GM13977 (cell line): ENCODE measurements at places on chromosomes 5 and 9.

- no peak for DNase-seq
Observed at GRCh38 chr9:77640741-77641580, 7.2 kb downstream of the GNA14 start.

- no peak for DNase-seq
Observed at GRCh38 chr9:113364951-113365350, 11.8 kb downstream of the HDHD3 start.

DNA sequence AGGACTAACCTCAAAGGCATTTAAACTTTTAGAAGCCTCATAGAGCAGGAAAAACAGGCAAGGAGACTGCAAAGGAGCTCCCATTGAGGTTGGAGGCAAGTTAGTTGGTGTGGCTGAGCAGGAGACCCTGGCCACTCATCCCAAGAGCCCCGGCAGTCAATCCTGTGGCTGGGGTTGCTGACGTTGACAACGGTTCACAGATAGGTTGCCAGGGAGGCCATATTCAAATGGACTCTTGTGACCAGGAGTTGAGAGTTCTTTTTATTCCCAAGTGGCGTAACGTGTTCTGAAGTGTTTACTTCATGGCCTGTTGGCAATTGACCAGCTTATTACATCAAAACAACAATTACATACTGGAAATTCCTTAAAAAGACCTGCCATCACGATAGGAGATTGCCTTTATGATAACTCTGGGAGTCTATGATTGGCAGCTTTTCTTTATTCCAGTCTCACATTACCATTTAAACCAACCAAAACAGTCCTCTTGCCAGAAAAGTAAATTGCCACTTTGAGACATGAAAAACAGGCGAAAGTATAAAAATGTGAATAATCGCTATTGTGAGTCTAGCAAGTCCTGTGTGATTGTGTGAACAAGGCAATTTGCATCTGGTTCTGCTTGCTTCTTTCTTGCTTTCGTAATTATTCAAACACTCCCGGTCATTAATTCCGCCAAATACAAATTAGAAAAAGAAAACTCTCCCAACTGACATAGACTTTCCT, 394.9 kb downstream of the MED10 start:
- DNase-seq: no peak

GRCh38 chr9:11758016-11758415, 935.2 kb upstream of the TYRP1 start:
- DNase-seq: no peak

GRCh38 chr5:133460172-133460758, 152.1 kb downstream of the FSTL4 start:
- peak; percentile 60 for DNase-seq

DNA sequence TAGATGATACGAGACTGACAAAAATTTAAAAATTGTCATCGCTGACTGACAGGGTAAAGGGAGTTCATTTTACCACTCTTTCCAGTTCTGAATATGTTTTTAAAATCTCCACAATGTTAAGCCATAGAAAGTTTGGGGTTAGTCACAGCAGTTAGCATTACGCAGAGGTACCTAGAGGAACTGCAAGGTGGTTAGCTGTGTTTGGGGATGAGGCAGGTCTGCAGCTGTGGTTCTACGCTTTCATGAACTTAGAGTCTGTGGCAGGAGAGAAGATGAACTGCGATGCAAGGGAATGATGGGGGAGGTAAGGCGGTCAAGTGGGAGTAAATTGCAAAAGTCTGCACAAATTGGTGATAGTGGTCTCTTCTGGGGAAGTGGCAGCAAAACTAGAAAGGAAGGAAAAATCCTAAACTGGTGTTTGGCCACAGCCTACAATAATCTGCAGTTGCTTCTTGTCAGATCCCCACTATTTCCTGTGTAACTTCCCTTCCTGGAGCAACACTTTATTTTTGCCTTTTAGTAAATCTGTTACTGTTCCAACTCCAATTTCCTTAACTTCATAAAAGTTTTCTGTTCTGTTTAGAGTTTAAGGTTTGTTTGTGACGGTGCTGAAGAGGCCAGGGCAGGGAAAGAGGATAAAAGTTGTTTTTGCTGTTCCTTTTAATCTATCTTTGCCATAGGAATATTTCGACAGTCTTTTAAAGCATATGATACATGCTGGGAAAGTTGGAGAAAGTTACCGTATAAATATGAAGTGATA, 38.6 kb upstream of the SNX2 start:
- peak; percentile 28 for DNase-seq

GRCh38 chr9:110186254-110186653, 21.7 kb downstream of the C9orf152 start:
- no peak for DNase-seq

- DNase-seq: no peak
Observed at GRCh38 chr9:85630676-85631075, 111.1 kb downstream of the AGTPBP1 start.

DNA sequence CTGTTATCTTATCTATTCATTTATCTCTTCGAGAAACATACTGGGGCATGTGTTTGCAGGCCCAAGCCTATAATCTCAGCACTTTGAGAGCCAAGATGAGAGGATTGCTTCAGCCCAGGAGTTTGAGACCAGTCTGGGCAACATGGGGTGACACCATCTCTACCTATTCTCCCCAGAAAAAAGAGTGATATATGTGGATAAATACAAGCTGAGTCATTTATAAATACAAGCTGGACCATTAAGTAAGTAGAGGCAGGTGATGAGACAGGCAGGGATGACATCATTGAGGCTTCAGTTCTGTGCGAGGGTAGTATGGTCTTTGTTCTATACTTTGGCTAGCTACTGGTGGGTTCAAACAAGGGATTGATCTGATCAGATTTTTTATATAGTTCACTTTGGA, 25.6 kb downstream of the PBX3 start:
- no peak for DNase-seq

DNA sequence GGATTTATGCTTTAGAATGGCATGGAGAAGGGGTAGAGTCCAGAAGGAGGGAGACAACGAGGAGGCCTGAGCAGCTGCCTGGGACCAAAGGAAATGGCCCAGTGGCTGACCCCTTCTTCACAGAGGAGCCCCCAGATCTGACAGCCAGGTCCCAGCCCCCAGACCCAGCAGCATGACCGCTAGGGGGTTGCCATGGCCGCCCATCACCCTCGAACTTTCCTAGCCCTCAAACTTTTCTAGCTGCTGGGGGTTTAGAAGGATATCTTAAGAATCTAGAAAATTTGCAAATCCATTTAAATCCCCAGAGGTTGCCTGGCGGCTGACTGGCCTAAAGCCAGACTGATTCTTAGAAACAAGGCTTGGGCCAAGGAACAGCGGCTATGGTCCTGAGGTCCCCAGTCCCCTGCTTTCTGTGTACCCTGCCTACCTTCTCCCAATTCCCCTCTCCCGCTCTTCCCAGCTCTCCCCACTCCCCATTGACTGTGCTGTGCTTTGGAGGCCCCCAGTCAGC, 972 bp downstream of the PDGFRB start:
- no peak for DNase-seq

DNA sequence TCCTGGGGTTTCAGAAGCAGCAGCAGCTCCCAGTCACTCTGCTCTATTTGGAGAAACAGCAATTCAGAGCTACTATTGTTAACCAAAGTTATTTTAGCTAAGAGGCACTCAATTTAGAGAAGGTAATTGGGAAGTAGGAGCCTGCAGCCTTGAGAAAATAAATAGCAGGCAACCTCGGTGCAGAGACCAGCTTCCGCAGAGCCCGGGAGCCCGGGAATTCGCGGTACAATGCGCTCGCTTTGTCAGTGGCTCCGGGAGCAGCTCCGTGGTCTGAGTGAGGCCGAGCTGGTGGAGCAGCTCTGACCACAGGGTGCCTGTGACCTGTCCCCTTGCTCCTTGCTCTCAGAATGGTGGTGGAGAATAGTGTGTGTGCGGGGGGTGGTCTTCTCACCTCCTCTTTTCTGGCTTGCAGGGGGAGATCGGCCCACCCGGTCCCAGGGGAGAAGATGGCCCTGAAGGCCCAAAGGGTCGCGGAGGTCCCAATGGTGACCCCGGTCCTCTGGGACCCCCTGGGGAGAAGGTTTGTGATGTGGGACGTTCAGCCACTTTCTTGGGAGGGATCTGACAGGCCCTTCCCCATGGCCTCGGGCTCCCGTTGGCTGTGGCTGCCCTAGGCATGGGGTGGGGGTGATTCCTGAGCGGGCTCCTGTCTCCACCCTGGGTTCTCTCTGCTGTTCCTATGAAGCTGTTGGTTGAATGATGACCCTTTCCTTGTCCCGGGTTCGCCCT, 95.9 kb upstream of the FCN2 start:
- no peak for DNase-seq

DNA sequence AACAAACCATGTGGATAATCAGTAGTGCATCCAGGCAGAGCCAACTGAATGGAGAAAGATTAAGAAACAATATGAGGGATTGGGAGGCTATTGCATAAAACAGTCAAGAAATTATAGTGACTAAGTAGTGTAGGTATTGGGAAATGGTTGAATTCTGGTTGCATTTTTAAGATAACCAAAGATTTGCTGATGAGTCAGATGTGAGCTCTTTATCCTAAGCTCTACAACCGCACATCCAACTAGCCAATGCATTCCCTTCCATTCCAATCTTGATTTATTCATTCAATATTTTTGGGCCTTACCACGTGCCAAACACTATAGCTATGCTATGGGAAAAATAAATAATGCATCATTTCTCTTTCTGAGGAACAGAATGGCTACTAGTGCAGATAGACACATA, 524.5 kb upstream of the RGMB start:
- DNase-seq: no peak

- no peak for DNase-seq
Observed at GRCh38 chr5:5318426-5319190, 103.9 kb upstream of the ICE1 start.

DNA sequence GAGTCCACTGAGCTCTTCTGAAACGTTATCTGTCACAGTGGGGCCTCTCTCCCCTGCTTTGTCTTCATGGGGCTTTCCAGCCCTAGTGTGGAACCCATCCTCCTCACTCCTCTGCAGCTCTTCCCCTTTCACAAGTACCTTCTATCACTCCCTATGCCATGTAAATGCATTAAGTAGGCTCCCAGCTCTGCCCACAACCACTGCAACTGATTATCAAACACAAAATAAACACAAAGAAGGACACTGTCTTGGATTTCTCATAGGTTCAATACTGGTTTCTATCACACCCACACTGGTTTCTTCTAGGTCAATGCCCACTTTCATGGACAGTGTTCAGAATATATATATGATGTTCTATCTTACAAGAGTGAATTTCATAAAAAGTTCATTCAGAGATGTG, 139.4 kb downstream of the GNAQ start:
- DNase-seq: peak; percentile 41

DNA sequence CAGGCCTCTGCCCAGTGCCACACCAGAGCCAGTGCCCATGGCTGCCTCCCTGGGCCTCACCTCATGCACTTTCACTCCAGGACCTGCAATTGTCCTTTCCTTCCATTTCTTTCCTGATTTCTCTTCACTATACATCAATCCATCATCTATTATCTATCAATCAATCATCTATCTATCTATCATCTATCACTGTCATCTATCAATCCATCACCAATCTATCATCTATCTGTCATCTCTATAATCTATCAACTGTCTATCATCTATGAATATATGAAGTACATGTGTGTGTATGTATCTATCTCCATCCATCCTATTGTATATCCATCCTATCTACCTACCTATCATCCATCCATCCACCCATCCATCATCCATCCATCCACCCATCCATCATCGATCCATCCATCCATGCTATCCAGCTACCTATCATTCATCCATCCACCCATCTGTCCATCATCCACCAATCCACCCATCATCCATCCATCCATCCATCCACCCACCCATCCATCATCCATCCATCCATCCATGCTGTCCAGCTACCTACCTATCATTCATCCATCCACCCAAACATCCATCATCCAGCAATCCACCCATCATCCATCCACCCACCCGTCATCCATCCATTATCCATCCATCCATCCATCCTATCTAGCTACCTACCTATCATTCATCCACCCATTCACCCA, 26.9 kb downstream of the SLC6A3 start:
- no peak for DNase-seq

DNA sequence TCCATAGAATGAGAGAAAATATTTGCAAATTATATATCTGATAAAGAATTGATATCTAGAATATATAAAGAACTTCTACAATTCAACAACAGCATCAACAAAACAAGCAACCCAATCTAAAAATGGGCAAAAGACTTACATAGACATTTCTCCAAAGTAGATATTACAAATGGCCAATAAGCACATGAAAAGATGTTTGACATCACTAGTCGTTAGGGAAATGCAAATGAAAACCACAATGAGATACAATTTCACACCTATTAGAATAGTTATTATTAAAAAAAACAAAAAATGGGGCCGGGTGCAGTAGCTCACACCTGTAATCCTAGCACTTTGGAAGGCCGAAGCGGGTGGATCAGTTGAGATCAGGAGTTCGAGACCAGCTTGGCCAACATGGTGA, 24.4 kb downstream of the CATSPER3 start:
- no peak for DNase-seq

DNA sequence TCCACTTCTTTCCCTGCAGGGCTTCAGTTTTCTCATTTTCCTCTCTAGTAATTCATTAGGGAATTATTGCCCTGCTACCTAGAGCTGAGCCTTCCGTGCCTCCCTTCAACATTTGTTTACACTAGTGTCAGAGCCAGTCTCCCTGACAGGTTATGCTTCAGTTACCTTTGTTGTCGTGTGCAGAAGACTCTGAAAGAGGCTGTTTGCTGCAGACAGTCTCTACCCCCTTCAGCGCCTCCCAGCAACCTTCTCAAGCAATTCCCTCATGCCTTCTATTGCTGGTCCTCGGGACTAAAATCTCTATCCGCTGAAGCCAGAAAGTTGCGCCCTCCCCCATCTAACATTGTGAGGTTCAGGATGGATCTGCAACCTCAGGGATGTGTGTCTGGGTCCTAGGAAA, 12.8 kb downstream of the RALGPS1 start:
- DNase-seq: no peak

DNA sequence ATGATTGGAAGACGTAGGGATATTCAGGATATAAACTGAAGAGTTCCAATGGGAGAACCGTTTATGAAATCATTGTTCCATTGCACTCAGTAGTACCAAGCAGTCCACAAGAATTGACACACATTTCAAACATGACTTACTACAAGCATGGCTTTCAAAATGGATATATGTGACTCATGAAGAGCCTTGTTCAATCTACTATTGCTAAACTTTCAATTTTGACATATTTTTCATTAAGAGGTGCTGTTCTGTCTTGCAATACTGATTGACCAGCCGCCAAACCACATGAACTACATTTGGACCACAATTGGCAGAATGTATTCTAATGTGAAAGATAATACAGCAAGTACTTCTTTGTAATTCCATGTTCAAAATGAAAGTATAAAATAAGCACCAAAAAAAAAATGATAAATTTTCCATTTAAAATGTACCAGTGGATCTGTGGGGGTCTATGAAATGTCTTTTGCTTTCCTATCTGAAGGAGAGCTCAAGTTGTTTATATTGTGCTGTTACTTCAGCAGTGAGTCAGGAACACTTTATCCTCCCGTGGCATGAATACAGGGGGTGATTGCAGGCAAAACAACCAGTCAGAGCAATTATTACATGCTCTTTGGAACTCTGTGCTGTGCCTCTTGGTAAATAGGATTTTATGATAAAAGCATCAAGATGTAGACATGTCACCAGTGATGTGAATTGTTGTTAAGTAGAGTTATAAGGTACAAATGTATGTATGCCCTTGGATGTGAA, 366.0 kb downstream of the ARRDC3 start:
- DNase-seq: no peak

- no peak for DNase-seq
Observed at GRCh38 chr5:83374547-83374946, 97.0 kb upstream of the VCAN start.
